ENCODE measurements at places on chromosomes 4 and X.

GRCh38 chr4:74536557-74536956, 91.6 kb downstream of the AREG start:
- no peak for DNase-seq

DNA sequence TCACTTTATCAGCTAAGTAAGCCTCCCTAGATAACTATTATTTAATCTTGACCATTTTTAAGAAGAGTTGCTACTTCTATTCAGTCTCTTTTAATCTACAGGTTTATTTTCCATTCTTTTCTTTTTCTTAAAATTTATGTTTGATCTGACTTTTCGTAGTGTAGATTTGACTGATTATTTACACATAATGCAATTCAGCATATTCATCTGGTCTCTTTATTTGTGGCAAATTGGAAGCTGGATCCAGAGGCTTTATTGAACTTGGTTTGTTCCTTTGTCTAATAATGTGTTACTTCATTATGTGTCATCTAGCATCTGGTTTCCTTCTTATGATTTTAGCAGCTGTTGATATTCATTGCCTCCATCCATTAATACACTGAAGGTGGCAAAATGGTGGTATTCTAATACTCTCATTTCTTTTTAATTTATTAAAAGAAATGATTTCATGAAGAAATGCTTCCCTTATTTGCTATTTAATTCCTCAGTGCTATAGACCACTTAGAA, 113.0 kb downstream of the FBXW7 start:
- no peak for DNase-seq

- DNase-seq = no peak
These were observed 3.9 kb upstream of the FAM9C start for GRCh38 chrX:13048280-13048679.

DNA sequence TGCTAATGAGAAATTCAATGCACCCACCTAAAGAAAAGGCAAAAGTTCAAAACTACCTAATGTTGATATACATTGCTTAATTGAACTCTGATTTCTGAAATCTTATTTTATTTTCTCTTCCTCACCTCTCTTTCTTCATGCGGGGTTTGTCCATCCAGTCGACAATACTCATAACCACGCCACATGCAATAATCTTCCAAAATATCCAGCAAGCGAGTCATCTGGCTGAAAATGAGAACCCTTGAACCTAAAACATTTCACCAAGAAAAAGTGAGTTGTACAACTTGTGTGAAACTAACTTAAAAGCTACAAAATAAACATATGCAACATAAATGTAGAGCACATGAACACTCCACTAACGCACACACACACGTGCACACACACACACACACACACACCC, 26.7 kb downstream of the SMARCA1 start:
- DNase-seq = no peak

DNA sequence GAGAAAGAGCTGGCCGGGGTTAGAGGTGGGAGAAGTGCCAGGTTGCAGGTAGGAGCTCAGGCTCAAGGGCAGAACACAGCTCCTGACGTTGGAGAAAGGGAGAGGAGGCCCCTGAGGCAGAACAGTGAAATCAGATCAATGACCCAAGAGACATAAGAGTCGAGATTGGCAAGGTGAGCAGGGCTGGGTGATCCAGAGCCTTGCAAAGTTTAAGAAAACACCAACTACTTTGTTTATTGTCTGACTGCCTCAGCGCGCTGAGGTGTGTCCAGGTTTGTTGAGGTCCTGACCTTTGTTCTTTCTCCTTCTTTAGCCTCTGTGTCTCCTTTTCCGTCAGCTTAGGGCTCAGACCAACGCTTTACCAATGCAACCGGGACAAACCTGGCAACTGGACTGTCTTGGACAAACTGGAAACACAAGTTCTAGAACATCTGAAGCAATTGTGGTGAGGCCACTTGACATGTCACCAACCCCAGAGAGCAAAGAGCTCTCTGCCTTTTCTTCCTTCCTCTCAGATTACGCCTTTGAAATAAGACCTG, 28.3 kb downstream of the CHRNA9 start:
- no peak for DNase-seq

- peak; percentile 53 for DNase-seq
These were observed 543 bp downstream of the NFXL1 start for GRCh38 chr4:47913861-47914219.

- no peak for DNase-seq
These were observed 115.9 kb upstream of the PDLIM3 start for GRCh38 chr4:185651137-185651677.

DNA sequence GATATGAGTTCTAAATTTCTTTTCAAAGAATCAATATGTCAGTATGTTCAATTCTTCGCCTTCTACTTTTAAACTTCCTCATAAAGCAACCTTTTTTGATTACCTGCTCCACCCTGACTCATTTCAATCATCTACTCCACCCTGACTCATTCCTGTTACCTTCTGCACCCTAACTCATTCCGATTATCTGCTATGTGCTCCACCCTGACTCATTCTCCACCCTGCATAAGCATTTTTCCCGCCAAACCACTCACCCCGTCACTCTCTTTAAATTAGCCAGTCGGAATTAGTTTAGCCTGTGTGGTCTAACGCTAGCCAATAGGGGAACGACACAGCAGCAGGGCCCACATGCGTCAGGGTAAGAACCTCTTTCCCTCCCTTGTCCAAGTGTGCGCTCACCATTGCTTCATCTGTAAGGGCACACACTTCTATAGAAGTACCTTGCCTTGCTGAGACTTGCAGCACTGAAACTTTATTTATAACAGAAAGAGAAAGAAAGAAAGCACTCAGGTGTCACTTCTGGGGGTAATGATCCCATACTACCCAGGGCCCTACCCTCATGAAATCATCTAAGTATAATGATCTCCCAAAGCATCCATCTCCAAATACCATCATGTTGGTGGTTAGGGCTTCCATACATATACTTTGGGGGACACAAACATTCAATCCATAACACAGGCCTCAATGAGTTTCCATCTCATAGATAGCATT, 875.2 kb downstream of the RAPGEF2 start:
- DNase-seq = no peak

DNA sequence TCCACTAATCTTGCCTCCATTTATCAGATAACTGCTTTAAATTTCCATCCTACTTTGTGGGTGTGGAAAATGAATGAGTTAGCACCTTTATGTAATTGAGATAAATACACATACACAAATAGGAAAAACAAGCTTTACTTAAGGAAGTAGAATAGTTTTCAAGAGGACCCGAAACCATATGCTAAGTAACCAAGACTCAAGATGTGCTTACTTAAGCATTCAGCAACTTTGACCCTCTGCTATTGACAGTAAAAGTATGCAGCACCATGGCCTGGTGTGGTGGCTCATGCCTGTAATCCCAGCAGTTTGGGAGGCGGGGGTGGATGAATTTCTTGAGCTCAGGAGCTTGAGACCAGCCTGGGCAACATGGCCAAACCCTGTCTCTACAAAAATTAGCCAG, 29.9 kb downstream of the RNF175 start:
- DNase-seq = no peak

GRCh38 chr4:2082118-2082517, 23.0 kb downstream of the NAT8L start:
- DNase-seq = no peak

DNA sequence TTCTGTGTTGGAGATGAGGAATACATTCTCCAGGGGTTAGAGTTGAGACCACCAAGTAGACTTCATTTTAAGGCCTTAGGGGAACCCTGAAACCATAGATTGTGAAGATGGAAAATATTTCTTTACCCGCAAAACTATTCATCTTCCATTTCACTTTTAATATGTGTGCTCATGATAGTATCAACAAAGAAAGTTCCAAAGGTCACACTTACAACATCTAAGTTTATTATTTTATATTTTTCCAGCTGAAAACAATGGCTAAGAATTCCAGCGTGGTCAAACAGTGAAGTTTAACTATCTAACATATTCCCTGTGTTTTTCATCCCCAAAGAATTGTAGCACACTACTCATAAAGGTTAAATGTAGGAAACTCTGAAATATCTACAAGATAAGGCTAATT, 214.5 kb upstream of the GIMD1 start:
- no peak for DNase-seq

GRCh38 chrX:39602195-39602594, 495.6 kb downstream of the BCOR start:
- DNase-seq = no peak

GRCh38 chr4:84708406-84709135, 125.6 kb downstream of the CDS1 start:
- DNase-seq = no peak

DNA sequence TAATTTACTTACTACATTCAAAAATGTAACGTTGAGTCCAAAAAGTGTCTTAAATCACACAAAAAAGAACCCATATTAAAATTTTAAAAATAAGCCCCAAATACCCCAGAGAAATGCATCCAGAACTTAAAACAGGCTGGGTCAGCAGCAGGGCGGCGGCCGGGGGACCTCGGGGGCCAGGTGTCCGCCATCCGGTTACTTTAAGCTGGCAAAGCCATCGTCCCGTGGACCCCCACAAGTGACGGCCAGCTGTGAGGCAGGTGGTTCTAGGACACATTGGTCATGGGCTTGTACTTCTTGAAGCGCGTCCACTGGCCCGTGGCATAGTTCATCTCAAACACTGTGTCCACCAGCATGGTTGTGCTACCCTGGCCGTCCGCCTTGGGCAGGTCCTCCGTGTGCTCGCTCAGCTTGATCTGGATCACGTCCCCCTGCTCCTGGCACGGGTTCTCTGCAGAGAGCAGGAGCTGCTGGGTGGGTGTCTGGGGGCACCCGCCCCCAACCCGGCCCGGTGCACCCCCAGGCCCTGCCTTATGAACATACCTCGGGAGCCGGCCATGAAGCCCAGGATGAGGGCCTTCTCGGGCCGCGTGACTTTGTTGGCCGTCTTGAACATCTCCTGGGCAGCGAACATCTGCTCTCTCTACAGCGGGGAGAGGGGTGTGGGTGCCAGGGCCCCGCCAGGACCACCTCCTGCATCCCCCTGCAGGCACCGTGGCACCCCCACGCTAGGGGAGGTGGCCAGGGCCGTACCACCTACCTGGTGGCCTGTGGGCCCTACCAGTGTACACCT, 25.5 kb downstream of the NELFA start:
- DNase-seq = no peak

GRCh38 chr4:106039796-106040195, 144.5 kb downstream of the NPNT start:
- DNase-seq = no peak

- DNase-seq = no peak
These were observed 623.1 kb upstream of the CPEB2 start for GRCh38 chr4:14379183-14379582.

GRCh38 chr4:89609756-89610155, 227.2 kb downstream of the SNCA start:
- DNase-seq = no peak

DNA sequence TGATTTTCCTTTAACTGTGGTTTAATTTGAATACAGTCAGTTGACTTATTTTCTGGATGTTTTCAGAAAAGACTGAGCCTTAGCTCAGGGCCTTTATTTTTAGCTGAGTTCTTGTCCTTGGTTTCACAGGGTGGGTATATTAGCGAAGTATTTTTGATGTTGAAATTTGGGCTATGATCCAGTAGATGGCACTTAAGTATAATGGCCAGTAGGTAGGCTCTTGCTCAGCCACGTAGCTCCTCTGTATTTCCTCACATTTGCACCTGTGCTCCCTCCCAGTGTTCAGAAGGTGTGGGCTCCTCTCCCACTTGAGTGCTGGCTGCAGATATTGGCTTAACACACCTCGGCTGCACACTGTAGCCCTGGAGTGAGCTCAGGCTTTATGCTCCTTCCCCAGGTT, 549.9 kb upstream of the AMOT start:
- no peak for DNase-seq

- DNase-seq = peak; percentile 51
These were observed 2.5 kb downstream of the CXorf38 start for GRCh38 chrX:40644821-40645358.

DNA sequence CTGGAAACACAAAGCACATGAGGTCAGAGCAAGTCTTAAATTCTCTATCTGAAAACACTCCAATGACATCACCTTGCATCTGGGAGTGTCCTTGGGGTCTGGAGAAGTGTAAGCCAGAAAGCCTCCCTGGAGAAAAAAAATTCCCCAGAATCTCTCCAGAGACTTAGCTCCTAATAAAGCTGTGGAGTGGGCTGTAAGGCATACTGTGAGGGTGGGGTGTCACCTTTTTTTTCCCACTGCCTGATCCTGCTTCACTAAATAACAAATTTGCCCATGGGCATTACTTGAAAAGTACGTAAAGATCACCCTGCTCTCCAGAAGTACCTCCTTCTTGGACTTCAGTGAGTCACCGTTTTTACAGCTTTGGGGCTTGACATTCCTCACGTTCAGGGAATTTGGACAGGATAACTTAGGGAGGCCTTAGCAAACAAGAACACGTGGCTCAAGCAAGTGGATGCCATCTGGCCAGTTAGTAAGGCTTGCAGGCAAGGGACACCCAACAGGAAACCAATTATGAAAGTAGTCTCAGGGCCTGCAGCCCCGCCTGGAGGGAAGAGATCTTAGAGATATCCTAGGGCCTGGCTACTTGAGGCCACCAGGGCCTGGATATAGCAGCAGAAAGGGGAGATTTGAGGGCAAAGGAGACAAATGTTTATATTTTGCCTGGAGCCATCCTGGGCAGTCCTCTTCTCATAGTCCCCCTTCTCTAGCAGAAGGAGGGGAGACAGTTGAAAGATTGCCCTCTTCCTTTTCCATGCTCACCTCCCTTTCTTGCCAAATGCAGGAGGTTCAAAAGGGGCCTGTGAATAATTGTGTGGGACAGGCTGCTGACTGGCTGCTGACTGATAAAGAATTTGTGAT, 60.1 kb upstream of the PLAC1 start:
- no peak for DNase-seq

- DNase-seq = no peak
These were observed 124.9 kb downstream of the IRF2 start for GRCh38 chr4:184349283-184350039.

- DNase-seq = no peak
These were observed 43.6 kb downstream of the ACOX3 start for GRCh38 chr4:8396762-8397406.

DNA sequence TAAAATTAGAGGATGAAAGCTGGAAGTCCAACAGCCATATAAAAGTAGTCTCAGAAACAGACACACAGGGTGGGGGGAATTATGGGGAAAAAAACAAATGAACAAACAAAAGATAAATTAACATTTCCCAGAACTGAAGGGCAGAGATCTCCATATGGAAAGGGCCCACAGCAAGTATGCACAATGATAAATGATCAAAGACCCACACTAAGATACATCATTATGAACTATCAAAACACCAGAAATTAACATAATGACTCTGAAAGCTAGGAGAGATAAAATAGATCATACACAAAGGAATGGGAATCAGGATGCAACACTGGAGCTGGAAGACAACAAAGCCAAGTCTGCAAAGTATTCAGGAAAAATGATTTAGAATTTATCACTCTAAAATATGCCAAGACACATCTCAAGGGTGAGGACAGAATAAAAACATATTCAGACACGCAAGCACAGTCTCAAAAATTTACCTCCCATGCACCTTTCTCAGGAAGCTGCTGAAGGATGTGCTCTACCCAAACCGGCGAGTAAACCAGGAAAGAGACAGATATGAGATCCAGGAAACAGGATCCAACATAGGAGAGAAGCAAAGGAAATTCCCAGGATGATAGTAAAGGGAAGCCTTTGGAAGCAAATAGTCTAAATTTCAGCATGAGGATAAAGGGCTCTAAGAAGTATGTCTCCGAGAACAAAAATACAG, 30.7 kb upstream of the KCNE5 start:
- no peak for DNase-seq

- DNase-seq = no peak
These were observed 240.3 kb downstream of the ANK2 start for GRCh38 chr4:113289766-113290165.

Data from activated T-cell treated with anti-CD3 and anti-CD28 coated beads, Interleukin-2, amount 50 U/mL, for 1 hour (primary cell).